ENCODE measurements at places on chromosomes 2 and 18.
A peak's percentile ranks its signal among the peaks of the same experiment; 100 is the strongest.

GRCh38 chr2:46347648-46348280, 50.6 kb downstream of the EPAS1 start:
- DNase-seq = no peak

- DNase-seq = no peak
These were observed 102.4 kb downstream of the TRIB2 start for GRCh38 chr2:12819103-12819475.

DNA sequence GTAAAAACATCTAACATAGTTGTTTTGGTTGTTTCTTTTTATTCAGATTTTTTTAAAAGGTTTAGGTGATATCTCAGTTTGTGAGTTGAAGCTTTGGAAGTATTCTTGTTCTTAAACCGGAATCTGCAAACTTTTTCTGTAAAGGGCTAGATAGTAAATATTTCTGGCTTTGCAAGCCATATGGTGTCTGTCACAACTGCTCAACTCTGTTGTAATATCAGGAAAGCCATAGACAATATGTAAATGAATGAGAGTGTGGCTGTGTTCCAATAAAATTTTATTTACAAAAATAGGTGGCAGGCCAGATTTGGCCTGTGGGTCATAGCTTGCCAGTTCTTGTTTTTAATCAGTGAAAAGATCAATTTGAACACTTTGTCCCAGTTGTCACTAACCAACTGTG, 134.1 kb downstream of the CNTNAP5 start:
- DNase-seq = no peak

GRCh38 chr2:138846216-138846821, 66.1 kb upstream of the NXPH2 start:
- peak; percentile 20 for DNase-seq

DNA sequence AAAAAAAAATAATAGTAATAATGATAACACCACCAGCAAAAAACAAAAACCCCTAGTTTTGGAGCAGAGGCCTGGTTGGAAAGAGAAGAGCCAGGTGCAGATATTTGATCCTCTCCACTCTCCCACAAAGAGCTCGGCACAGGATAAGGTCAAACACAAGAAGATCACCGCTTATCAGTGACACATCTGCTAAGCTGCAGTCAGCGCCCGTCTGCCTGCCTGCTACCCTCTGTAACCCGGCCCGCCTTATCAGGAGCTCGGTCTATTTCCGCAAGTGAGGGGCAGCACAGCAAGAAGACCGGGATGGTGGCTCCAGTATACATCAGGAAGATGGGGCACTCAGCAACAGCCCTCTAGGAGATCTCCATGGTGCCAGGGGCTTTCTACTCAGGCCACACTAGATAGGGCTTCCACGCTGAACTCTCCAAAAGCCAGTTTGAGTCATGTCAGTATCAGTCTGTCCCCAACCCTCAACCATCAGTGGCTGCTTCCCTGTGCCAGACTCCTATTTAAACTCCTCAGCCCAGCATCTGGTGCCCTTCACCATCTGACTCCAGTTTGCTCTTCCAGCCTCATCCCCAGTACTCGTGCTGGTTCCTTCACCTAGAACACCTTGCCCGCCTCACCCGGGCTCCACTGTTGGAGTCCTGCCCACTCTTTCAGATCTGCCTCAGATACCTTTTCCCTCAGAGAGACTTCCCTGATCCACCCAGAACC, 67.3 kb upstream of the PPP1CB start:
- peak; percentile 57 for DNase-seq

DNA sequence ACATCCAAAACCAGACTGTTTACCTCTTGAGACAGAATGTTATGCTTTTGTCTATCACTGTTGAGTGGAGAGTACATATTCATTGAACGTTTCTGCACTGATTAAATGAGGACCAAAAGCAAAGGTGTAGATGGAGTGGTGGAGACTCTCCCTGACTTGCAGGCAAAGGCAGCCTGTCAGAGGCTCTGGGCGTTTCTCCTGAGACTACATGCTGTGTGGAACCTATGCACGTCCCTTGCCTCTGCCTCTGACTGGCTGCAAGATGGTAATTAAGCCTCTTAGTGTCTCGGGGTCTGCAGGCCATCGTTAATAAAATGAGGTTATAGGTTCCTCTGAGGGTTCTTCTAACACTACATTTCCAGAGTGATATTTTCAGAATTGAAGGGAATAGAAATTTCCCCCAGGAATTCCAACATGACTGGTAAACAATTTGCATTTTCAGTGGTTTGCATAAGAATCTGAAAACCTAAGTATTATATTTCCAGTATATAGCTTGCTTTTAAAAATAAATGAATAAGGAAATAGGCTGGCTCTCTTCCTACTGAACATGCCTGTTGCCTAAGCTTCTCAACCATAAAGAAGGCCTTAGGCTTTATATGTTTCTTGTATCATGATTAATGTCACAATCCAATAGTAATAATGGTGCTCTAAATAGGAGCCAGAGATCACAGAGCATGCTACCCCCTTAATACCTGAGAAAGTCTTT, 107.4 kb downstream of the FTCDNL1 start:
- DNase-seq = no peak

- no peak for DNase-seq
These were observed 43.4 kb downstream of the RFX8 start for GRCh38 chr2:101431486-101431885.

DNA sequence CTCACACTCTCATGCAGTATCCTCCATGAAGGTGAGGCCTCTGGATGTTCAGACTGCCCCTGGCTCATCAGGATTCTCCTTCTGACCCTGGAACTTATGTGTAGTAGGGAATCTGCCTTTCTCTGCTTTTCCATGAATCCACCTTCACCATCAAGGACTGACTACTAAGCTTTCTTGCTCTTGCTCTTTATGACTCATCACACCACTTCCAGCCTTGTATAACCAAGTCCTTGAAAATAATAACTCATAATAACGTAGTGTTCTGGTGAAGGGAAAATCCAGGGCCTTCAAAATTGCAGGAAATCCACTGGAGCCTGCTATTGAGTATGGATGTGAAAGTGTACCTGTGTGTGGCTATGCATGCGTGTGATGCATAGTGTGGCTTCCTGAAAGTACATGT, 11.3 kb upstream of the KCNS3 start:
- DNase-seq = no peak

- DNase-seq = no peak
These were observed 1039.4 kb downstream of the DPP10 start for GRCh38 chr2:115481842-115482241.

DNA sequence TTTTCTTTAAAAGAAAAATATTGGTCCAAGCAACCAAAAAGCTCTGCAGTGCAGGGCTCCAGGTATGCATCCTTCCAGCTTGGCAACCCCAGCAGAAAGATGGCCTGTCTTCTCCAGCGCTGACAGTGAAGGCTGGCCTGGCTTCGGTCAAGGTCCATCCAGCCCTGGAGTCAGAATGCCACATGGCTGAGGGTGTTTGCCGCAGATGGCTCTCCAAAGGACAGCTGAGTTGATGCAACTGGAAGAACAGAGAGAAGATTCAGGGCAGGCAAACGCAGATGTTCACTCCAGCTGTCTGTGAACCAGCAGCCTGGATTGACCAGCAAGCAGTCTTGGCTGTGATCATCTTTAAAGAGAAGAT, 51.4 kb downstream of the MARCO start:
- DNase-seq = no peak

GRCh38 chr18:6874315-6874714, 144.8 kb downstream of the ARHGAP28 start:
- DNase-seq = no peak
